Stimulated activated CD8-positive, alpha-beta memory T cell treated with anti-CD3 and anti-CD28 coated beads, Interleukin-15, amount 100 ng/mL, for 48 hours (primary cell): ENCODE measurements at places on chromosomes 11 and 22.

DNA sequence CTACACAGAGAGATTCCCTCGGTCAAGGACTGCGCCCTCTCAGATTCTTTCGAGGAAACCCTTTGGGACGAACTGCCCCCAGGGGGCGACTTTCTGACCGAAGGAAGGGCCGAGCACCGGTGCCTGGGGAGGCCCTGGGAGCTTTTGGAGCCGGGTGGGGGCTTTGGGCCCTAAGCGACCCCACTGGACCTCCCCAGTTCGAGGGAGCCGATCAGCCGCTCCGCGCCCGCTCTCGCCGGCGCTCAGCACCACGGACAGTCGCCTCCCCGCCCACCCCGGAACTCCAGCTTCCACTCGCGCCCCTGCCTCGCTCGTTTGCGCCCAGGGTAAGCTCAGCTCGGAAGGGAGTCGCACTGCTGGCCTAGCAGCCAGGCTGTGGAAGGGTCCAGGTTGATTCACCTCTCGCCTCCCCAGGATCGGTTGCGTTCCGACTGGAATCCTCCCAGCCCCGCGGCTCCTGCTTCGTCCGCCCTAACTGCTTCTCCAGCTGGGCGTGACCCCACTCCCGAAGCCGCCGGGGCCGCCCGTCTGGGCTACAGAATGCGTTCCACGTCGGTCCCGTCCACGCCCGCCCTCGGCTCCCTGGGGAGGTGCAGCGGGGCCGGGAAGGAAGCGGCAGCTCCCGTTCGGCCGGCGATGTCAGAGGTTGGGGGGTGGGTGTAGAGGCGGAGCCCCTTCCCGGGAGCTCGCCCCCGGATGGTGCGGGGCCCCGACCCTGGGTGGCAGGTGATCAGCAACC, 428 bp downstream of the SCN3B start:
- DNase-seq: no peak

DNA sequence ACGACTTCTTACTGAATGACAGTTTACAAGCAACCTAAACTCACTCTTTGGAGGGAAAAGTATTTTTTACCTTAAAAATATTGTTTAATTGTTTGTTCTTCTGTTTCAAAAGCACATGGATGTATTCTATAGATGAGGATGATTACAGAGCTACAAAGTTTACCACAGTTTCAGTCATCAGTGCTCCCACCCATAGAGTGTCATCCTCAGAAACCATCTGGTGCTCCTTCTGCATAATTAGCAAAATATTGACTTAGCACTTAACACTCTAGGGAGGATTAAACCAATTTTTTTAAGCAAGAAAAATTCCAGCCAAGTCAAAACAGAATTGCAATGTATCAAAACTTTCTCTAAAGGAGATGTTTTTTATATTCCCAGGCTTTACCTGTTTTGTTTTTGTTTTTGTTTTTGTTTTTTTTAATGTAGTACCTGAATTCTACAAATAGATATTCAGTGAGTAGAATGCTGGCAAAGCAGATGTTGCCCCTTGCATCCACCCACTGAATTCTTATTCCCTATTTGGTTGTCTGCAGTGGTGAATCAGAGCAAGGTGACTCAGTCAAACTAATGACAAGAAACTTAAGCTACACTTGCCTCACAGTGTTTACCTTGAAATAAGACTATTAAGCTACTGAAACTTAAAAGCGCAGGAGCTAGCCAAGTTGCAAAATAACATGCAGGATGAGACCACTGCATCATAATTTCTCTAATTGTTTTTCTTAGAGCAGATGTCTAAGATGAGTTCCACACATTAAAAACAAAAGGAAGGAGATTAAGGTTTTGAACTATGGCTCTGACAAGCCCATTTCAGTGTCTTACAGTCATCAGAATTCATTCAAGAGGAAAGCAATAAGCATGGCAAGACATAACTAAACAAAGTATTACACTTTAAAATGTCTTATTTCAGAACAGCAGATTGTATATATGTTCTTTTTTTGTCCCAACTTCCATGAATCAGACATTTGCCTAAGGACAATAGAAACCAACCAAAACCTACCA, 155.1 kb upstream of the SOX6 start:
- no peak for DNase-seq

DNA sequence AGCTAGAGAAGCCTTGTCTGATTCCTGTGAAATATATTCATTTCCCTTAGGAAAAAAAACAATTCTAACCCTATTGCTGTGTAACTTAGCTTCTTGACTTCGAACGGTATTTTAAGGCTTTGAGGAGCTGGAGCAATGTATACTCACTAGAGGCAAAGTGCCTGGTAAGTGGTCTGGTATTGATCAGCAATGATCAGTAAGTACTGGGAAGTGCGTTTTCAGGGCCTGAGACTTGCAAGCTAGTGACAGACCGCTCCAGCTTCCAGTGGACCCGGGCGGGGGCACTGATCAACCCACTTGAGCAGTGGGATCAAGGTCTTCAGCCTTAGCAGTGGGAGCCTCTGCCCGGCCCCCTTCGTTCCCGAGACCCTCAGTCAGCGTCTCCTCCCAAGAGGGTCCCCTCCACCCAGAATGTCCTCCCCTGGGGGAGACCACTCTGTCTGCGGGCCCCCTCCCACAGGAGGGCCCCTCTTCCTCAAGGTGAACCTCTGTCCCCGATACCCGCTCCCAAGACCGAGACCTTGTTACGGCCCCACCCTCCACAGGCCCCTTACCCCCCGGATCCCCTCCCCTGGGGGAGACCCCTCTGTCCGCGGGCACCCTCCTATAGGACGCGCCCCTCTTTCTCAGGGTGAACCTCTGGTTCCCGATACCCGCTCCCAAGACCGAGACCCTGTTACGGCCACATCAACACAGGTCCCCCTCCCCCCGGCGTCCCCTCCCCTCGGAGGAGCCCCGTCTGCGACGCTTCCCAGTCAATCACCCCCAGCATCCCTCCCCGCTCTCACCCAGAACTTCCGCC, 452 bp upstream of the ATXN10 start:
- no peak for DNase-seq

DNA sequence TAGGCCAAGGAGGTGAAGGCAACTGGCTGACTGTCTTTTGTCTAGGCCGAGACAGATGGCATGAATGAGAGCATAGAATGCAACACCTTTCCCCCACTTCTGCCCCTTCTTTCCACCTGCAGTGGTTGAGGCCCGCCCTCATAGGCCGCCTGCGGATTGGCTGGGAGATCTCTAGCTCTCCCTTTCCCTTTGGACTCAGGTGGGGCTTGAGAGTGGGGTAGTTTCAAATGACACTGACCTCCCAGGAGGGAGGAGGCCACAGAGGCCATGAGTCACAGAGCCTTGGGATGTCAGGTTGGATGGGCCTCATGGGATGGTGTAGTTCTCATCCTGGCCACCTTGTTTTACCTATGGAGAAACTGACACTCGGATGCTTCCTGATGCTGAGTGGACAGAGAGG, 9.1 kb downstream of the MICAL2 start:
- DNase-seq: no peak

GRCh38 chr22:35621451-35621850, 4.3 kb upstream of the MB start:
- DNase-seq: no peak

GRCh38 chr11:114262681-114263512, 33.3 kb upstream of the NNMT start:
- no peak for DNase-seq

- DNase-seq: no peak
Measured at GRCh38 chr11:8384199-8384821, 120.6 kb upstream of the LMO1 start.

DNA sequence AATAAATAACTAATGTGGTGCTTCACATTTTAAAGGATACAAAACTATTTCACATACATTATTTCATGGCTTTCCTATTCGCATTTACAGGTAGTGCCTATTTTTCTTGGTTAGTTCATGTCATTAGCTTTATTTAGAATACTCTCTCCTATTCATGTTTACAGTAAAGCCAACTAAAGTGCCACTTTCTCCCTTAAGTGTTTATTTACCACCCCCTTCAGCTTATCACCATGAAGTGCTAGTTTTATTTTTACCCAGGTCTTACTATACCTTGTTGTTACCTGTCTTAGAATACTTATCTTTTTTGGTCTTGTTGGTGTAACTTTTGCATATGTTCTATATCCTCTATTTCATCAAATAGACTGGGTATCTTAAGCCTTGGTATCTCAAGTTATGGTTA, 715.2 kb upstream of the TENM4 start:
- DNase-seq: no peak

GRCh38 chr11:71209656-71210055, 42.7 kb downstream of the SHANK2 start:
- DNase-seq: no peak

DNA sequence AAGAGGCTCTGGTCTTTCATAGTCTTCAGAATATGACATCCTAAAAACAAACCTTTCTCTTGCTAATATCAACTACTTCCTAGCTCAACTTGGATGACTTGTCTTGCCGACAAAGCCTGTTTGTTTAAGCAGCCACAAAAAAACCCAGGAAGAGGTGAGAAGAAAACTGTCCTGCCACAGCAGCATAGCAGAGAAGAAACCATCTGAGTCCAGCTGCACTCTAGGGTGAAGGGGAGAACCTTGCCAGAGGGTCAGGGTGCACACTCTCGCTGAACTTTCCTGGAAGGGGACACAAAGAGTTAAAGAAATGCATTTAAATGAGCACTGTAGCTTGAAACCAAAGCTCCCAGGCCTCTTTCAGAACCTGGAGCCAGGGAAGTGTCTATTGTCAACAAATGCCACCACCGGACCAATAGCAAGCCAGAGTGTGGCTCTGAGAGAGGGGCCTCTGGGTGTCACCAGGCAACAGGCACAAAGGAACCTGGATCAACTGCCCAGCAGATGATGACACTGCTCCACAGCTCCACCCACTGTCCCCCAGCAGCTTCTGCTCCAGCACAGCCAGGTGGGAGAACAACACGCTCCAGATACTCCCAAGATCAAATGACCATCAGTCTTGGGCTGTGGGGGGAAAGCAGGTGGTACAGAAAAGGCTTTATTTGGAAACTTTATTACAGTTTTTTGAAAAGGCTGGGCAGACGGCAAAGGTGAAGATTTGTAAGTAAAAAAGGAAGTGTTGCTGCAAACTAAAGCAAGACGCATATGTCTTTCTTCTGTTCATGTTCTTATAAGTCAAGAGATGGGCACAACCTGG, 105.7 kb downstream of the RASSF10 start:
- DNase-seq: no peak

GRCh38 chr22:43858156-43858895, 4.0 kb downstream of the SULT4A1 start:
- DNase-seq: no peak

GRCh38 chr11:31797190-31798056, 13.7 kb downstream of the PAX6 start:
- DNase-seq: no peak

DNA sequence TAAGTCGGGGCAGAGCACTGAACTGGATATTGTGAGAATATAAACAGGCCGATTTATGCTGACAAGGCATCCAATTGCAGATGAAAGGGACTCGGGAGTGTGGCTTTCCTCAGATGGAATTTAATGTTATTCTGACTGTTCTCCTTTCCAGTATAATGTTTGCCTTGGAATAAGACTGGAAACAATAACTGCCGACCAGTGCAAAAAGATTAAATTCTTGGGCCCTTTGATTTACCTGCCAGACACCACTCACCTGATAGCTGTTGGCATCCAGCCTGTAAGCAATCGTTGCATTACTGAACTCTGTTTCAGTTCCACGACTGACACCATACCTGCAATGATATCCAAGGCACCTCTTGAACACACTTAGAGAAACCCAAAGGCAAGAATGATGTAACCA, 10.9 kb downstream of the NUP160 start:
- DNase-seq: no peak

GRCh38 chr11:15975742-15976141, 380.6 kb downstream of the SOX6 start:
- DNase-seq: no peak

DNA sequence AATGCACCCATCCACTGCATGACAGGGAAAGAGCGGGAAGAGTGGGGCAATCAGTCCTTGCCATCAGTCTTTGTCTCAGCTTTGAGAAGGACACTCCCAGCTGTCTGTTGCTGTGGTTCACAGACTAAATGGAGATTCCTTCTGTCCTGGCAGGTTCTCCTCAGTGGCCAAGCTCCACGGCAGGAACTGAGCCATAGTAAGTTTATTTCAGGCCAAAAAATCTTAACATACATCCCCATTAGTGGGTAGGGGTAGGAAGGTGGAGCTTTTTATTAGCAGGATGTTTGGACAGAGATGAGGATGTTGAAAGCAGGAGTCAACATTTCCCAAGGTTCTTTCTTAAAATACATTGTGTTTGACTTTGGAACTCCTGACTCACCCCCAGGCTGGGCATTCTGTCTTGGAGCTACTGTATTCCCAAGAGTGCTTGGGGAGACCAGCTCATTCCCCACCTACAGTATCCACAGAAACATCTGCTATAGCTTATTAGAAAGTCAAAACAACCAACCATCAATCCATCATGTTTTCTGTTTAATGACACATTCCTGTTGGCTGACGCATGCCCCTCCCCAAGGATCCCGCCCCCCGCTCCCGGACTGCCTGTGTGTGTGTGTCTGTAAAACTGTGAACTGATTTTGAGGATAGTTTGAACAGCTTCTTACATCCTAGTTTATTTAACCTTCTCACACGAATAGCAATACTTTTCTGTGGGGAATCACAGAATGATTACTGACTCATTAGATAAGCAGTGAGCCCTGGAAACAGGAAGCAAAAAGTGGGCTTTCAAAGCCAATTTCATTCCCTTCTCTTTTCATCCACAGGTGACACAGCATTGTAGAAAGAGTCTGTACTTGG, 109.5 kb downstream of the CCDC81 start:
- no peak for DNase-seq

DNA sequence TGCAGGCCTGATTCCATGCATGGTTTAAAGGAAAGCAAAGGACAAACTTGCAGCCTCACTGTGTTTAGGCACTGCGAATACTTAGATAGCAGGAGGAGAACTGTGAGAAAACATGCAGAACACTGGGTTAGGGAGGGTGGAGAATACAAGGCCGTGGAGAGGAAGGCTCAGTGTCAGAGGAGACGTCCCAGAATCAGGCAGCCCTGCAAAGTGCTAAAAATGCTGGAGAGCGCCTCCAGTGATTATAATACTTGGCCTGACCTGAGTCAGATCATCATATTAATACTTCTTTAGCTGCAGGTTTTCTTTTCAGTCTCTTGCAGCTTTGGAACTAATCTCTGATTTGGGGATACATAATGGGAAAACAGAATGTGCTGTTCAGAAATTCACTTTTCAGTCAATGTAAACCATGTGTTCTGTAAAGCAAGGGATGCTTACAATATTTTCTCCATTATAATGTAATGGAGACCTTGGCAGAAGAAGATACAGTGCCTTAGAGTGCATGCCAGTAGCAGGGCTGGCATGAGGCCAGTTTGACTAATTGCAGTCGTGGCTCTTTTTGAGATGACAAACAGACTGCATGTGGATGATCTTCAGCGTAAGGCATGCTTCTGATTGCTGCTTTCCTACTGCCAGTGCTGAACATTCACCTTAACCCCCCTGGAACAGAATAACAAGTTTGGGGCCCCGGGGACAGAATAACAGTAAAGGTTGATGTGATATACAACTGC, 16.8 kb downstream of the EXT2 start:
- no peak for DNase-seq

- peak; percentile 19 for DNase-seq
Measured at GRCh38 chr11:46120346-46121300, 631 bp downstream of the PHF21A start.

DNA sequence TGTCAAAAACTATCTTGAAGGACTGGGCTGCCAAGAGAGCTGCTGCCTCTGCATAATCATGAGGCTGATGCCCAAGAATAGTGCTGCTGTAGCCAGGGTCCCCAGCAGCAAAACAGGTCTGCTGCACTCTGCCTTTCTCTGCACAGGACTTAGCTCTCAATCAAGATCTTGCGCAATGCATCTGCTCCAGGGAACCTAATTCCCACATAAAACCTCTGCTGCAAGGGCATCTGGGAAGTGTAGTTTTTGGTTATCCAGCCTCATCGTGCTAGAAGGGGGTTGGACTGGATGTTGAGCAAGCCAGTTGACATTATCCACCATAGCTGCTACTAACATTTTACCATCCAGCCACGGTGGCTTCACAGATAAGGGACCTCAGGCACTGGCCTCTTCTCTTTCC, 192.7 kb downstream of the C11orf91 start:
- no peak for DNase-seq
